ENCODE measurements at places on chromosomes 13 and 19.
A peak's percentile ranks its signal among the peaks of the same experiment; 100 is the strongest.

- DNase-seq = no peak
Observed at GRCh38 chr13:65756071-65756671, 1474.0 kb downstream of the PCDH9 start.

GRCh38 chr19:28960586-28960985, 252.4 kb downstream of the UQCRFS1 start:
- no peak for DNase-seq

DNA sequence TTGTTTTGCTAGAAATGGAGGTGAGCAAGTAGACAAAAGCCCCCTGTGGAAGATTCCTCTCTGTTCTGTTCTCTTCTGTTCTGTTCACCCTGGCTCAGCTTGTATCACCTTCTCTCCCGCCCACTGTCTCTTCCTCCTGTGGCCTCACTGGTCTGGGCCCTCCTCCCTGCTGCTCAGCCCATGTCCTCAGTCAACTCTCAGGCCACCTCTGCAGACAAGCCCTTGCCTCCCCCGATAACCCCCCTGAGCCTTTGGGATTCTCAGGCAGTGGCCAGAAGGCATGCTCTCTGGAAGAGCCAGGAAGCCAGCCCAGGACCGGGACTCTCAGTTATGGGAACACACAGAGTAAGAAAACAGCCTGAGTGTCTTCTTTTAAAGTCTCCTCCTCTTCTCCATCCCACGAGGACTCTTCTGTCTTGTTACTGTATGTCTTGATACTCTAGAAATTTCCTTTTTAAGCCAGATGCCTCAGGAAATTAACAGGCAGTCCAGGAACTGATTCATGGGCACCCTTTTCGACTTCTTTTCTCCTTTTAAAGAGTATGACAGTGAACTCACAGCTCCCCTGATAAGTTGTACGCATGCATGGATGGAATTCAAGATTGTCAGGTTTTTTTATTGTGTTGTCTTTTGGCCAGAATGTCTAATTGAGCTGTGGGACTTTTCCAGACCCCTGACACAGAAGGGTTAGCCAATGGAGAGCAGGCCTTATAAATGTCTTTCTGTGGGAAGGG, 33.7 kb downstream of the SHISA2 start:
- no peak for DNase-seq

GRCh38 chr19:46714444-46715106, 2.3 kb downstream of the PRKD2 start:
- DNase-seq = no peak

- no peak for DNase-seq
Observed at GRCh38 chr19:29084266-29084665, 128.7 kb downstream of the UQCRFS1 start.

DNA sequence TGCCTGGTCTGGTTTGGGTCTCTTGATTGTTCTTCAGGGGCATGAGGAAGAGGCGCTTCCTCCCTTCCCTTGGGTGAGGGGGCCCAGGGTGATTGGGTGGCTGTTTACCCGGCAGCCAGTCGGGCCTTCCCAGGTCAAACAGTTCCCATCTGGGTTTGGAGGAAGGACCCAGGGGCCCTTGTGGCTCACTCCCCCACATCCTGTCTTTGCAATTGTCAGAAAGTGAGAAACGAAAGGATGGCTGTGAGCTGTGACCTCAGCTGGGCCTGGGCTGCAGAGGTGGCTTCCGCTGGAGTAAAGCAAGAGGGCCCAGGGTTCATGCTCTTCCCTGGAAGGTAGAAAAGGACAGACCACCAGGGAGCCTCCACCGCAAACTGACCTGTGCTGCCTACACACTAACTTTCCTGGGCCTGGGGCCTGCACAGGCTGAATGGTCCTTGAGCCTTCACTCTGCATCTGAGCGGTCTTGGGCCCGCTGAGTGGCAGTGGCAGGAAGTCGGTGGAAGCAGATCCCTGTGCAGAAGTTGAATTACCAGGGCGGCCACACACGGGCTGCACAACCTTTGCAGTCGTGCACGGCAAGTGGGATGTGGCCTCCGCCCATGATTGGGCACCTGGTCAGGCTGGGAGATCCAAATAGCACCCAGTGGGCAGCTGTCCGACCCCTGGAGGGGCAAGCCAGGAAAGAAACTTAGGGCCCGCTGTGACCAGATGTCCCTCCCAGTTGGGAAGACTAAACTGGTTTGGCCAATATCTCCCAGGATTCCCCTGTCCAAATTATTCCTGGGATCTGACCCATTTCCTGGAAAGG, 5.3 kb upstream of the CD79A start:
- DNase-seq = peak; percentile 38

GRCh38 chr13:32530841-32531253, 7.7 kb downstream of the N4BP2L2 start:
- no peak for DNase-seq

Data from left ventricle myocardium superior (tissue), 1 donor.